ENCODE measurements at places on chromosomes 3 and 15.
A peak's percentile ranks its signal among the peaks of the same experiment; 100 is the strongest.

- DNase-seq = no peak
Measured at GRCh38 chr3:84141571-84141970, 817.2 kb upstream of the CADM2 start.

DNA sequence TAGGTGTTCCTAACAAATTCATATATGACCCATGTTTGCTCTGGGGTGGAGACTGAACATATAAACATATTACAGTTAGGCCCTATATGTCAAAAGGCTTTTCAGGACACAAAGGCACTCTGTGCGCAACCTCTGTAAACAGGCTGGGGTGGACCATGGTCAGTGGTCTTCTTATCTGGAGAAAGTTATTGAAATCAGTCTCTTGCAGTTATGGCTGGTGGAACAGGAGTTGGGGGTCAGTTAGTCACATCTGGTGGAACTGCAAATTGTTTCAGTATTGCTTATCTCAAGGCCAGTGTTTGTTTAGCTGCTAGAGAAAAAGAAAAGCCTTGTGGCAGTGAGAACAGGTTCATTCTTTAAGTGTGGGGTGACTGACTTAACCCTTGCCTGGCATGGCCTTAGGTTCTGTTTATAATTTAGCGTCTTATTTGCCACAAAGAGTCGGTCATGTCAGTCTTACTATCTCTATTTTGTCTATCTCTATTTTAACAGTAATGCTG is 5.9 kb upstream of the GP9 start:
- DNase-seq = peak; percentile 4

- DNase-seq = no peak
Measured at GRCh38 chr3:178736300-178736699, 200.1 kb downstream of the KCNMB2 start.

- no peak for DNase-seq
Measured at GRCh38 chr3:17619968-17620367, 122.5 kb downstream of the TBC1D5 start.

- DNase-seq = no peak
Measured at GRCh38 chr15:36758800-36759199, 179.4 kb downstream of the CDIN1 start.

GRCh38 chr3:52248816-52249547 is 3.4 kb downstream of the PPM1M start:
- no peak for DNase-seq

GRCh38 chr3:12226031-12226430 is 62.8 kb upstream of the PPARG start:
- DNase-seq = no peak

GRCh38 chr15:71275098-71275497 is 159.8 kb downstream of the THSD4 start:
- peak; percentile 78 for DNase-seq

GRCh38 chr3:71801986-71802385 is 17.0 kb upstream of the PROK2 start:
- DNase-seq = no peak

DNA sequence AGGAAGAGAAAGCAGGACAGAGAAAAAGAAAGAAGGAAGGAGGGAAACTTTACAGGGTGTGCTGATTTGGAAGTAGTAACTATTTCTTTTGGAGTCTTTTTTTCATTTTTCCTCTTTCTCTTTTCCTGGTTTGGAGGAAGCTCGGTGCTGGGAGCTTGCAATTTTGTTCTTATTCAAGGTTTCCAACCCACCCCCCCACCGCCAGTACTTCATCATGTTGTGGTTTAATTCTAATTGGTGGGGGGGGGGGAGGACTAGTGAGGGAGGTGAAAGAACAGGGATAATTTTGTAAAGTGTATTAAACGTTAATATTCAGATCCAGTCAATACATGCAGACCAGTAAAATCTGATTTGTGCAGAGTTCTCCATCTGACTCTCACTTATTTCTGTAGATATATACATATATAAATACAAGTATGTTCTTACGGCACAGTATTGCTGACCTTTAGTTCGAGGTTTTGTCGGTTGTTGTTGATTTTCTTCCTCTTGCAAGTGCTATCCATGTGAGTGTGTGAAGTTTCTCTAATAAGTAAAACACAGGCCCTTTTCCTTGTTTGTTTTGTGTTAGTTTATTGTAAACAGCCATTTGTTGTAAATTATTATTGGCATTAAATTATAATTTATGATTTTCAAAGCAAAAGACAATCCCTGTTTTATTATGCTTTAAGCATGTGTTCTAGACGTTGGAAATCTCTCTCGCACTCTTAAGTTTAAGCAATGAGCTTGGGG is 9.3 kb downstream of the NR2F2 start:
- peak; percentile 47 for DNase-seq

DNA sequence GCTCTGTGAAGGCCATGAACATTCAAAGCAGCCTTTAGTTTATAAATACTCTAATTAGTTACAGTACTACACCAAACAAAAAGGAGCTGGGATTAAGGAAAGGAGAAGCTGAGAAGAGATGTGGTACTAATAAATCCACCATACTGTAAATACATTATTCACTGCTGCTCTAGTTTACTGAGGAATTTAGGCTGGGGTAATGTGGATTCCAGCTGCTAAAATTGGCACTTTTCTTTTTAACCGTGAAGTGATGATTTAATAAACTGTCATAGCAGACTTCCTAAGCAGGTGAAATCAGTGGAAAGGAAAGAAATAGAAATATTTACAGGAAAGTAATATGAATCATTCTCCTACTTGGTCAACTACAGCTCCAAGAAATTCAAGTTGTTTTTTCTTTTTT is 88.7 kb downstream of the TFG start:
- DNase-seq = peak; percentile 18
